ENCODE measurements at places on chromosomes 3 and 15. TPM values are rescaled to one million over a fixed set of nuclear protein-coding genes. Genes with fewer than 3 reads are reported as not detected.

The CLDN11 gene
- 245 TPM for total RNA-seq

The POLQ gene
- total RNA-seq, result 5.0 TPM

The PSMA4 gene
- total RNA-seq, result 208 TPM

The TMEM266 gene
- under 0.01 TPM for total RNA-seq

- no peak for DNase-seq
These were observed 8.2 kb downstream of the B3GNT5 start for GRCh38 chr3:183261151-183261724.

GRCh38 chr3:174342941-174343501 lies 516.1 kb upstream of the NAALADL2 start:
- DNase-seq, result peak; percentile 78

- no peak for DNase-seq
These were observed 57.4 kb upstream of the BDH1 start for GRCh38 chr3:197613199-197613598.

GRCh38 chr3:187550446-187550845 lies 119.7 kb downstream of the SST start:
- no peak for DNase-seq

- no peak for DNase-seq
These were observed 204.9 kb upstream of the MDFIC2 start for GRCh38 chr3:70517124-70517890.

DNA sequence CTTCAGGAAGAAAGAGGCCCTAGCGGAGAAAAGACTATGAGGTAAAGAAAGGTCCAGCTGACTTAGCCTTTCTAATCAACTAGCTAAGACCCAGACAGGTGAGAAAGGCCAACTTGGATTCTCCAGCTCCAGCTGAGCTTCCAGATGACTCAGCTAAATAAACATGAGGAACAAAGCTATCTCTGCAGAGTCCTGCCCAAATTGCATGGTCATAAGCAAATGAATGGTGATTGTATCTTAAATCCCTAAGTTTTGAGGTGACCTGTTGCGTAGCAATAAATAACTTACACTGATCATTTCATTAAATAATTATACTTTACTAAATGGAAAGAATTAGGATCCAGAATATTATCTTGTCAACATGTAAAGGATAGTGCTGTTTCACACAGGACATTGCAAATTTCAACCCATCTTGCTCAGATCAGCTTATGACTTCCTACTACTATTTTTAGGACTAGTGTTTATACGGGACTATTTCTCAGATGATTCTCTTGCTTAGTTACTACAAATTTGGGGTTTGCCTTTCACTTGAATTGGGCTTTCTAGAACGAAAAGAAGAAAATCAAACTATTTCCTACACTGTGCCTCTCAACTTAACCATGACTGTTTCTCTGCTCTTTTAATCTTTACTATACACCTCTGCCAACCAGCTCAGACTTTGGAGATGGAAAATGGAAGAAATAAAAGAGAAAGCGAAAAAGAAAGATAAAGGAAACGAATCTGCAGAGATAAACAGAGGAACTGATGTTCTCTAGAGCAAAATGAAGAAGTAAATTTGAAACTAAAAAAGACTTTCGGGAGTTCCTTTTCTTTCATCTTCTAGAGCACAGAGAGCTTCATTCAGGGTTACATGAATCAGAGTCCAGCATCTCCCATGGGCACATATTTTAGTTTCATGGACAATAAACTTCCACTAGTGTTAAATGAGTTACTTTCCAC lies 6.6 kb upstream of the ADGRG7 start:
- peak; percentile 54 for DNase-seq

DNA sequence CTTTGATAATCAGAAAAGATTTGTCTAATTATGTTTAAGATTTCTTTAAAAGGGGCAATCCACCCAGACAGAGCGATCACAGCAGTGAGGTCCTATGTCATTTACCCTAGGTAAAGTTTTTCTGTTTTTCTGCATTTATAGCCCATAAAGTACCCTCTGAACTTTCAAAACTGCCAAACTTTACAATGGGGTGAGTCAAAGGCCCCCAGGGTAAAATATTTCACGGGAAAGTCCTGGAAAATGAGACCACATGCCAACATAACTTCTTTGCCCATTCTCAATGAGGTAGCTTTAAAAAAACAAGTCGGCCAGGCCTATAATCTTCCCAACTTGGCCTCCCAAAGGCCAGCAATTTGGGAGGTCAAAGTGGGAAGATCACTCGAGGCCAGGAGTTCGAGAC lies 53.0 kb downstream of the SUCLG2 start:
- DNase-seq, result no peak

GRCh38 chr15:71807125-71807629 lies 3.2 kb upstream of the NR2E3 start:
- no peak for DNase-seq

DNA sequence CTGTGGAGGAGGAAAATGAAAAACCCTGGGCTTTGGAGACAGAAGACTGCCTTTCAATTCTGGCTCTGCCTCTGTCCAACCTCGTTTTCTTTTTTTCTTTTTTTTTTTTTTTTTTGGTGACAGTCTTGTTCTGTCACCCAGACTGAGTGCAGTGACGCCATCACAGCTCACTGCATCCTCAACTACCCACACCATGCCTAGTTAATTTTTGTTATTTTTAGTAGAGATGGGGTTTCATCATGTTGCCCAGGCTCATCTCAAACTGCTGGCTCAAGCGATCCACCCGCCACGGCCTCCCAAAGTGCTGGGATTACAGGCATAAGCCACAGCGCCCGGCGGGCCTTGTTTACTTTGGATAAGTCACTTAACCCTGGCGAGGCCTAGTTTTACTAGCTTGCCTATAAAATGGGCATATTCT lies 66.3 kb upstream of the SLC25A26 start:
- DNase-seq, result no peak

DNA sequence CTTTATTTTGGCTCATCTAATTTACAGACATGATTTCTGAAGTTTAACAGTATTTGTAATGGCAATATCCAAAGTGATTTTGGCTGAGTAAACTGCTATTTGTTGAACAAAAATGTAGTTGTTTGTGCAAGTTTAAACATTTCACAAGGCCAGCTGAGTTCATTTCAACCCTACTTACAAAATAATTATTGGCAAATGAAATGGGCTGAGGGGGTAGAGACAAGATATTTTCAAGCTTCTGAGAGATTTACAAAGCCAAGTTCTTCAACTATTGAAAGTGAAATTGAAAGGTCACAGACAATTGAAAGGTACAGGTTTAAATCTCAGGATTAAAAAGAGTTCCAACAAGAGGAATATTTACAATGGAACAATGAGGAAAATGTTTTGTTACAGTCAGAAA lies 77.1 kb downstream of the DUT start:
- DNase-seq, result no peak

Data from IMR-90 (cell line).